ENCODE measurements at places on chromosomes 2 and 18.

DNA sequence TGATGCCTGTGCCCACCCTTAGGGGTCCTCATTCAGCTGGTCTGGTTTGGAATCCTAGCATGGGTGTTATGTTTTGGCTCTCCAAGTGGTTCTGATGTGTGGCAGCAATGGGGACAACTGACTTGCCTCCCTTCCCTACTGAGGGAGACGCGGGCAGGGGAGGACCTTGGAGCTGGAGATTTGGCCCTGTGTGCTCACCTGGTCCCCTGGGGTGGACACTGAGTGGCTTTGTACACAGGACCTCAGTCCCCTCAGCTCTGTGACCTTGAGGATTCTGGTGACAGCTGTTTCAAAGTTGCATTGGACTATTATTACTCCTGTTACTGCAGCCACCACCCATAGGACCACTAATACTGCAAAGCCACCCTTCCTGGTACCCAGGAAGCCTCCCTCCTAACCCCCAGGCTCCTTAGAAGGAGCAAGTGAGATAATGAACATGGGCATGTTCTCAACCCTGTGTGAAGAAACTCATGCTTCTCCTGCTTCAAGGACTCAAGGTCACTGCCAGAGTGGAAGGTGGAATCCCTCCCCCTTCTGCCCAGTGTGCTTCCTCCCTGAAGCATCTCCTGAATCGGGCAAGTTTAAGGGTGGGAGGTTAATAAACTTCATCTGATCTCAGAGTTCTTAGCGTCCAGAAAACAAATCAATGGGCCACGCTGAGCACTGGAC, 26.5 kb downstream of the TMEM182 start:
- DNase-seq: no peak

DNA sequence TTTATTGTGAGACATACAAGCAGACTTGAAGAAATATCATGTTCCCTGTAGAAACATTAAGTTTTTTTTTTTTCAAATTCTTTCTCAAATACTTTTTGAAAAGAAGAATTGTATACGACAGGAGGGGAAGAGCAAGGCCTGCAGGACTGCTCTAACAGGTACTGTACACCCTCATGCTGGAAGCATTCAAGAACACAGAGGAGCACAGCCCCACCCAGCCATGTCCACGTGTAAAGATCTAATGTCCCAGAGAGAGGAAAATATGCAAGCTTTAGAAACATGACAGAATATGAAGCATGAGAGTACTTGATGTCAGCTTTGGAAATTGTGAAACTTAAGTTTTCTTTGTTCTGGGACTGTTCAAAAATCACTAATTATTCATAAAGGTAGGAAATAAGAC, 191.6 kb downstream of the TTC32 start:
- DNase-seq: no peak

GRCh38 chr2:145185696-145186095, 665.8 kb upstream of the ZEB2 start:
- DNase-seq: no peak

DNA sequence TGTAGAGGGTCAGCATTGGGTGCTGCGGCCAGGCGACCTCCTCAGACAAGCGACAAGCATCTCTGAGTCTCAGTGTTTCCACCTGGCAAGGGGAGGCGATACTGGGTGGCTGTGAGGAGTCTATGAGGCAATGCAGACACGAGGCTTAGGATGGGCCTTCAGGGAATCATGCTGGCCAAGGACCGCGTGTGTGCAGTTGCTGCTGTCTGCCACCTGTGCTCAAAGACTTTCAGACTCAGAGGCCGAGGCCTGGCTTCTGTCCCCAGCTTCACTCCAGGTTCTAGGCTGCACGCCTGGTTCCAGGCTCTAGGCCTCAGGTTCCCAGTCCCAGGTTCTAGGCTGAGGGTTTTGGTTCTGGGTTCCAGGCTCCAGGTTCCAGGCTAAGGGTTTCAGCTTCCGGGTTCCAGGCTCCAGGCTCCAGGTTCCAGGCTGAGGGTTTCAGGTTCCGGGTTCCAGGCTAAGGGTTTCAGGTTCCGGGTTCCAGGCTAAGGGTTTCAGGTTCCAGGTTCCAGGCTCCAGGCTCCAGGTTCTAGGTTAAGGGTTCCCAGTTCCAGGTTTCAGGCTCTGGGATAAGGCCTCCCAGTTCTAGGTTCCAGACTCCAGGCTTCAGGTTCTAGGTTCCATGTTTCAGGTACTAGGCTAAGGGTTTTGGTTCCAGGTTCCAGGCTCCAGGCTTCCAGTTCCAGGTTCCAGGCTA, 14.8 kb downstream of the LRRFIP1 start:
- no peak for DNase-seq

DNA sequence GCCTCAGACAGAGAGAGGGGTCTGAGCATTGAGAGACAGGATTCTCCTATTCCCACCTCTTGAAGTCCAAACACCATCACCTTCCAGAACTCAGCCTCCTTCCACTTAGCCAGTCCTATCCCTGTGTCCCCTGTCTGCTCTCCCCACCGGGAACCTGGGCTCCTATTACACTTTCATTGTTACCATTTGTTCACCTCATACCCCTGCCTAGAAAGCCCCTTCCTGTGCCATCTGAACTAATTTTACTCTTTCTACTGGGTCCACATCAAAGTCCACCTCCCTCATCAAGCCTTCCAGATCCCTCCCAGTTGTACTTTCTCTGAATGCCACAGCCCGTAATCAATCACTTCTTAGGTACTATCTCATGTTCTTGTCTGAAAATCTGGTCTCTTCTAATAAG, 220.6 kb downstream of the ZBTB7C start:
- no peak for DNase-seq
